ENCODE measurements at places on chromosomes 2 and 18.

- DNase-seq, result no peak
Observed at GRCh38 chr18:28003451-28003850, 173.5 kb downstream of the CDH2 start.

DNA sequence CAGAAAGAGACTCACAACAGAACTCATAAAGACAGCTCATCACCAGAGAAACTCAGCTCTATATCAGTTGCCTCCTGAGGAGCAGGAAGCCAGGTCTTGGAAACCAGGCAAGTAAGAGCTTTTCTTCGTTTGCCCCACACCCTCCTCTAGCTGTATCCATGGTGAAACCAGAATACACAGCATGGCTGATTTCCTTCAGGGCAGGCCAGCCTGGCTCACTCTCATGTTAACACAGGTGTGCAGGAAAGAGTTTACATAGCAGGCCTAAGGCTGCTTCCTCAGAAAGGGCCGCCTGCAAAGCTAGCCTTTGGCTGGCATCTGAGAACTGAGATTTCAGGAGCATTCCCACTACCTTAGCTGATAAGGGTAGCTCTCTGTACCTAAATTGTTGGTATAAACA is 65.7 kb downstream of the KLHL14 start:
- no peak for DNase-seq

DNA sequence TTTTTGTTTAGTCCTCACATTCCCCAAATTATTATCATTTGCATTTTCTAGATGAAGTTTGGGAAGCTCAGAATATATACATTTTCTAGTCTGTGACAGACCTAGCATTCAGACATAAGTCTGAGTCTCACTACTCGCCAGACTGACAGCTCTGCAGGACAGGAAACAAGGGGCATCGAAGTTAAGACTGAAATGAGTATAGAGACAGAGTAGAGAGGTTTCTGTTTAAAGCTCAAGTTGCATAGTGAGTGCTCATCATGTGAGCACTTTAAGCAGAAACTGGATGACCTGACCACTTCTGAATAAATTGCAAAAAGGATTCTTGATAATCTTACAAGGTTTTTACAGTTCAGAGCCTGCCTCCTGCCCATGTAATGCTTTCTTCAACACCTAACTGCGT is 1.1 kb downstream of the HADHB start:
- no peak for DNase-seq

GRCh38 chr18:48706731-48707130 is 167.9 kb downstream of the CTIF start:
- no peak for DNase-seq

- DNase-seq, result no peak
Observed at GRCh38 chr2:38439863-38440262, 62.8 kb upstream of the ATL2 start.

DNA sequence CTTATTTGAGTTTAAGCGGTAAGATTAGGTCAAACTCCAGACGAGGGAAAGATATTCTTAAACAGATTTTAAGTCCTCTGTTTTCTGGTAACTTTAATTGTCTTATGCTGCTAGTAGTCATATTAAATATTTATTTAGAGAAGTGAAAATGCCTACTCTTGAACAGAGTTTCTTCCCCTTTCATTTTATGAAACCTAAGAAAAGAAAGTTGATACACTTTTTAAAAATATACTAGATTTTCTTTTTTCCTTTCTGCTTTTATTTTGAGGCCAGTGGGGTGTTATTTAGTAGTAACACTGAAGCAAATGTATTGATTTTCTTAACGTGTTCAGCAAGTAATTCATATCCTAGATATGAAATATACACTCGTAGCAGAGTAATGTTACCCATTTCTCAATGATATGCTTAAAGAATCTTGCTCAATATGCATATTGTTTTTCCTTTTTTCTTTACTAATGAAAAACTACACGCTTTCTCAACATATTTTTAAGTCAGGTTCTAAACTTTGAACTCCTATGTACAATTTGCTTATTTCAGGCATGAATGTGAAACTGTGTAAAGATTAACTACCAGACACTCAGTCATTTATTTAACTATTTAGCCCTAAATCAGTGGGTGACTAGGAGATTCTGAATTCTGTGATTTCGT is 691 bp downstream of the KYNU start:
- DNase-seq, result no peak

DNA sequence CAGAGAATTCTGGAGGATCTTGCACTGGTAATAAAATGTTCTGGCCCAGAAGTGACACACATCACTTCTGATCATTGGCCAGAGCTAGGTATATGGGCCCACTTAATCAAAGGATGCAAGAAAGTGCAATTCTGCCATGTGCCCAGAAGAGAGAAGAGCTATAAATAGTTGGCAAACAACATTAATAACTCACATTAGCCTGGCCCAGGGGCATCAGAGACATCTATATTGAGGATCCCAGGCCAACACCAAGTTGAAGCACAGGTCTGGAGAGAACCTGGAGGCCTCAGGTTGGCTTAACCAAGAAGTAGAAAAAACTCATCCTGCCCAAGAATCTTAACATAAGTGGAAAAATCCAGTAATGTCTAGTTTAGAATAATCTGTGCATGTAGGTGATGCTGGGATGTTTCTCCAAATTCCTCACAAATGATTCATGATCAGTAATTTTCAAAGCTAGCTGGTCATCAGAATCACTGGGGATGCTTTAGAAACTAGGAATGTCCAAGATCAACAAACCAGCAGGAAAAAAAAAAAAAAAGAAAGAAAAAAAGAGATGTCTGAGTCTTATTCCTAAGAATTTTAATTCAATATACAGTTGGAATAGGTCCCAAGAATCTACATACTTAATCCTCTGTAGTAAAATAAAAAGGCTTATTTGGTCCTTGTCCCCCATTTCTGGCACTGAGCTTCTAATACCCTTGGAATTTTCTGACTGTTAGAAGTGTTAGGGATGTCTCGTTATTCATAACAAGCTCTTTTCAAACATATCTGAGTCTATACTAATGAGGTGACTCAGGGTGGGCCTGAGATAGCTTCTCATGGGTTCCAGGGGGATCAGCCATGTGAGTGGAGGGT is 35.0 kb upstream of the EVA1A start:
- no peak for DNase-seq

GRCh38 chr2:161946489-161947107 is 127.4 kb downstream of the DPP4 start:
- DNase-seq, result no peak

DNA sequence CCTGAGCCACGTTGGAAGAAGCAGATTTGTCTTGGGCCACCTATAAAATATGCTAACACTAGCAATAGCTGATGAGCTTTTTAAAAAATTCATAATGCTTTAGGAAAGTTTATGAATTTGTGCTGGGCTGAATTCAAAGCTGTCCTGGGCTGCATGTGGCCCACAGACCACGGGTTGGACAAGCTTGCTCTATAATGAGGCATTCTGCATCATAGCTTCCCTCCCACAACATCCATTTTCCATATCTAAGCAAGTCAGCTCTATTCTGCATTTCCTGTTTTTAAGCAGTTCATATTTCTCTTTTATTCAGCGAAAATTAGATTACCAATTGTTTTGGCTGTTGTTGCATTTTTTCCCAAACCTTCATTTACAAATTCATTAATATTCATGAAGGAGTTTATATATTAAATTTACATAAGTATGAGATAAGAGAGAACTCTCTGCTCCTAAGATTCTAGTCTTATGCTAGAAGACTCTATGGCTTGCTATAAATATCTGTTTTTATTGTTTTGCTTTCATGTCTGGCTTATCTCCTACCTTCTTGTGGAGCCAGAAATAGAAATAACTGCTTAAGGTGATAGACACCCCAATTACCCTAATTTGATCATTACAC is 114.5 kb upstream of the HNRNPA3 start:
- no peak for DNase-seq

Measured in stimulated activated CD4-positive, alpha-beta T cell treated with anti-CD3 and anti-CD28 coated beads, Interleukin-1b, Interleukin-23, amount 100 ng/mL, for 1 hour (primary cell).